ENCODE measurements at places on chromosomes 2 and 18.

DNA sequence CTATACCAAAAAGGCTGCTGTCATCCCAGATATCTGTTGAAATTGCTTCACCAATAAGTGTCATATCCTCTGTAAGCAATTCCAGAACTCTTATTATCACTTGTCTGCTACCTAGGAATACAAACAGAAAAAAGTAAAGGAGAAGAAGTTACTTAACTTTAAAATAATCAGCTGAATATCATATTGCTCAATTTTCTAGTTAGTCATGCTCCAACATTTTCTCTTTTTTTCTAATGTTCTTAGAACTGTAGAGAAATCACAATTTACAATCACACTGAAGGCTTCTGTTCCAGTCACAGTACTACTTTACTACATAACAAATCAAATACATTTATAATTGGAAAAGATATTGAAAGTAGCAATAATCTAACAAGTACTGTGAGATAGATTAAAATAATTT lies 17.4 kb downstream of the RTTN start:
- no peak for DNase-seq

DNA sequence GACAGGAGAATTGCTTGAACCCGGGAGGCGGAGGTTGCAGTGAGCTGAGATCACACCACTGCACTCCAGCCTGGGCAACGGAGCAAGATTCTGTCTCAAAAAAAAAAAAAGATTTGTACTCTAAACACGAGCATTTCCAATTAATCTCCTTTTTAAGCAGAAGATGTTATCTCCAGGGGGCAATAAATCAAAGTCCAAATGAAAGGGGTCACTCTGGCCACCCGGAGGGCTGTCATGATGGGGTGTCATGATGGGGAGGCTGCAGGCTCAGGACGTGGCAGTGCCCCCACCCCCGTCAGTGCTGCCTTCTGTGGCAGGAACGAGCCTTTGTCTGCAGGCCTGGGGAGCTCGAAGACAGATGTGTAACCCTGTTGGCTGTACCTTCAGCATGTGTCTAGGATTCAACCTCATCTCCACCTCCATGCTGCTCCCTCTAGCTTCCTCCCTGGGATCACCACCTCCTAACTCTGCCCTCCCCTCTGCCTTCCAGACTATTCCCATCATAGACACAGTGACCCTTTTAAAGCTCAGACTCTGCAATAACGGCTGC lies 76.9 kb upstream of the YWHAQ start:
- no peak for DNase-seq

DNA sequence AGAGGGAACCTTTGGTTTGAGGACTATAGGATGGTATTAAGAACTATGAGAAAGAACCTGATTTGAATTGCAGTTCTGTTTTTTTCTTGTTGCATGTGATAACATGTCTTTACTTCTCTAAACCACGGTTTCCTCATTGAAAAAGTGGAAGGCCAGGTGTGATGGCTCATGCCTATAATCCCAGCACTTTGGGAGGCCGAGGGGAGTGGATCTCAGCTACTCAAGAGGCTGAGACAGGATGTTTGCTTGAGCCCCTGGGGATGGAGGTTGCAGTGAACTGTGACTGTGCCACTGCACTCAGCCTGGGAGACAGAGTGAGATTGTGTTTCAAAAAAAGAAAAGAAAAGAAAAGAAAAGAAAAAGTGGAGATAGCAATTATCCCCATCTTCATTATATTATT lies 32.3 kb downstream of the SCN9A start:
- no peak for DNase-seq

DNA sequence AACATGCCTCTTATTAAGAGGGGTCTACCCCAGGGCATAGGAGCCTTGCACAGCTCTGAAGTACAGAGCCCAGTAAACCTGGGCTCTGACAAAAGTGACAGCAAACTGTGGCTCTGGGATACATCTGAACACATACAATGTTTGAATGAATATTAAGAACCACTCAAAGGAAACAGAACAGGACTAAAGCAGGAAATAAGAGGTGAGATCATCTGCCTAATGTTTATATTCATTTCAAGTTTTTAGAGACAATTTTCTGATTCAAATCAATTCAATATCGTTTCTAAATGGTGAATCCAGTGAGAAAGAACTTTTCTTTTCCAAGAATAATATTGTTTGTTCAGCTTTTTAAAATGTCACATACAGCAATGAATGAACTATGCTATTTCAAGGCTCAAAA lies 136.7 kb upstream of the CAVIN2 start:
- no peak for DNase-seq

- no peak for DNase-seq
Observed at GRCh38 chr2:173969886-173970285, 4.7 kb upstream of the SP3 start.

DNA sequence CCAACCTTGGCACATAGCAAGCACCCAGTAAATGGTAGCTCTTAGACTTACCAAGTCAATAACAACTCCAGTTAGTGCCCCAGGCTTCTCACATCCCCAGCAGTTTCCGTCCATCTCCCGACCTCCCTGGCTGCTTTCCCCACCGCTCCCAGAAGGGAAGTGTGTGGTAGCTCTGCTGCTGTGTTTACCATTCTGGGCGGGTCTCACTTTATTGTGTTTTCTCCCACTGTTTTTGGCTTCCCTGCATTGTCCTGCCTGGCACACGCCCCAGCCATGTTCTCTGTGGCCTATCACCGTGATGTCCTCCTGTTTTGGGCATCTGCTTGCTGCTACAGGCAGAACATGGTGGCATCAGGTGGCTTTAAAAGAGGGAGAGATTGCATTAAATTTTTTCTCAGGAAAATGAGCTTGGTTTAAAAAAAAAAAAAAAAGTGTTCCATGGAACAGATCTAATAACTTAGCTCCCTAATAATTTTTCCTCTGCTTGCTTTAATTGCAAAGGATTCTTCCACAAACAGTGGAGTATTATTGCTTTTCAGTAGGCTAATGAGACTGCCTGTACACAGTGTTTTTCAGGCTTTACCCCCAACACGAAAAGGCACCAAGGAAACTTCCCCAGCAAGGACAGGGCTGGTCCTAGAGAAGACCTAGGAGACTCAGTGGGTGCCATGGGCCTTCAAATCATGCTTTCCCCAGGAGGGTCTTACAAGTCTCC lies 8.0 kb upstream of the COX7A2L start:
- no peak for DNase-seq

GRCh38 chr2:177289824-177290628 lies 25.5 kb upstream of the NFE2L2 start:
- no peak for DNase-seq

- no peak for DNase-seq
Observed at GRCh38 chr2:58484221-58484620, 243.1 kb upstream of the FANCL start.

GRCh38 chr2:85578243-85579180 lies 1.1 kb downstream of the VAMP8 start:
- no peak for DNase-seq

GRCh38 chr2:44615950-44616518 lies 254.3 kb downstream of the CAMKMT start:
- DNase-seq = no peak

- DNase-seq = no peak
Observed at GRCh38 chr18:6509832-6510231, 95.1 kb upstream of the L3MBTL4 start.

GRCh38 chr18:24677011-24677410 lies 216.6 kb downstream of the HRH4 start:
- DNase-seq = no peak

GRCh38 chr2:152238016-152238415 lies 62.5 kb upstream of the STAM2 start:
- DNase-seq = no peak

DNA sequence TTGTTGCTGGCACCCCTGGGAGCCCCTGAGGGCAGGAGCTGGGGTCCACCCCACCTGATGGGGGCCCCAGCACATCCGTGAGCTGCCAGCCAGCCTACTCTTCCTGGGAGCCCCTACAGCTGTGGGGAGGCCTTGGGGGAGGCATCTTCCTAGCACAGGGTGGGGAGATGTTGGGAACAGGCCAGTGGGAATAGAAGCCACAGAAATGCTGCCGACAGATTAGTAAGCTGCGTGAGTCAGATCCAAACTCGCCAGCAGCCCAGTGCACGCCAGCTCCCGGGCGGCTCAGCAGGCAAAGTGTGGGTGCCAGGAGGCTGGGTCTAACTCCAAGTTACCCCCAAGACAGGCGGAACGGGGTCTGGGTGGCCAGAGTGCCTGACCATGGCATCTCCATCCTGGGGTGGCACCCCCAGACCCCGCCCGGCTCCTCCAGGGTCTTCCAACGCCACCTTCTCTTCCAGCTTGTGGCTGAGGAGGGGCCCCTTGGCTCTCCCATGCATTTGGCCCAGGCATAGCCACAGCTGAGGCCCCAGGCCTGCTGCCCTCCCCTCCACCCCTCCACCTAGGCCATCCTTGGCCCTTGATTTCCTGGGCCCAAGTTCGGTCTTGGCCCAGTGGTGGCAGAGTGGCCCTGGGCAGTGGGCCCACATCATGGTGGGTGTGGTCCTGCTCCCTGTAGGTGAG lies 15.3 kb downstream of the CROCC2 start:
- DNase-seq = no peak

GRCh38 chr2:125643128-125643527 lies 1012.8 kb upstream of the GYPC start:
- no peak for DNase-seq

DNA sequence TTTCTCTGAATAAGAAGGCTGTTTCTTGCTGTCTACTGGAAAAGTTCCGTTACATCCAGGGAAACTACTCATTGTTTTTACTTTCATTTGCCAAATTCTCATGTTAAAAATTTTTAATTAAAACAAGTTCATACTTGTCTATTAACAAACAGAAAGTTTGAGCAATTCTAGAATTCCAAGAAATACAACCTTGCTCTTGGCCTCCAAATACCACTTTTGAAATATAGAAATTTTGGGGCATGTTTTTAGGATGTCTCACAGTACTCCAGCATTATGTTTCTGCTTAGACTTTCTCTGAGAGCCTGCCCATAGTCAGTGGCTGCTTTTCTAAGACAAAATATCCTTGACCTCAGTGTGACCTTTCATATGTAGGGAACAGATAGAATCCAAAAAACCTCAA lies 228.7 kb upstream of the RND3 start:
- no peak for DNase-seq

- no peak for DNase-seq
Observed at GRCh38 chr2:105798595-105798994, 53.9 kb downstream of the NCK2 start.

DNA sequence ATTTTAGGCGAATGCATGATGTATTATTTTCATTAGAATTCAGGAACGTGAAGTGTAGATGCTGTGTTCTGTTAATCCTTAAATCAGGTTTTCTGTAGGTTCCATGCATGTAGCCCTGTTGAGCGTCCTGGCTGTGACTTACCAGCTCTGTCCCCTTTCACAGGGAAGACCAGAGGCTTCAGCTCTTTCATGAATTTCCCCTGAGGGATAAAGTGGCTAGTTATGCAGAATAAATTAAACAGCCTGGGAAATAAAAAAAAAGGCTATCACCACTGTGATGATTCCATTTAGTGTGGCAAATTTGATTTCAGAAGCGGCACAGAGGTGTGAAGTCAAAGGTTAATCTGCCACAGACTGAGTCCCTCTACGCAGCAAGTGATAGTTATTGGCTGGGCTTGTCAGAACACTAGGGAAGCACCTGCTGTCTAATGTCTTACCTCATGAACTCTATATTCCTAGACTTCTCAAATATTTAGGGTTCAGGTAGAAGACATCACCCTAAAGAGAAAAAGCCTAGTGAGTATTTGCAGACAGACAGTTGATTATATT lies 61.6 kb upstream of the LINC00305 start:
- no peak for DNase-seq

DNA sequence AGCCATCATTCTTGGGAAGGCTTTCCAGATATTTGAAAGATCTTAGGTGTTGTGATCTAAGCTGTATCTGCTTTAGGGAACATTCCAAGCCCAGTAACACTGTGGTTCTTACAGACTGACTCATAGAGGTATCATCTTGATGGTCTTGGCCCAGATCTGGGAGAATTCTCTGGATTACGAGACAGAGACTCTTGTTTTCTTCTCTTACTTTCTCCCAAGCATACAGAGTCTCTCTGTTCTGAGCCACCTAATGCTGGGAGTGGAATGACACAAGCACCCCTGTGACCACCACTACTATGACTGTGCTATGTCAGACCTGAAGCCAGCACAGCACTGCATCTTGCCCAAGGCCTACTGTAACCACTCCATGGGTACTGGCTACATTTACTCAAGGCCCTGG lies 81.0 kb upstream of the EPAS1 start:
- DNase-seq = no peak

GRCh38 chr18:36805105-36805504 lies 23.7 kb downstream of the TPGS2 start:
- no peak for DNase-seq

- peak; percentile 11 for DNase-seq
Observed at GRCh38 chr2:32865399-32866068, 81.2 kb upstream of the LTBP1 start.

DNA sequence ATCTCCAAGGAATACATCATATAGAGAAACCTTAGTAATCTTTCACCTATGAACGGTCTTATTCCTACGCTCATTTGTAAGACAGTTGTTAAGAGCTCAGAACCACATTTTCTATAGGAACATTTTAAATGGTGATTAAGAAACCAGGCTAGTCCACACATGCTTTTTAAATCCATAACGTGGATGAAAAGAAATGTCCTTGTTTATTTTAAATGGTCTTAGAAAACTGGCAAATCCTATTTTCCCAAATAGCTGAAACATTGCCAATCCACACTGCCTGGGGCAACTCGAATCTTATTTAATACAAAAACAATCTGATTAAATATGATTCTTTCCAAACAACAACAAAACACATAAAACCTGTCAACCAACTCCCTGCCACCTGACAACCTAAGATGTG lies 23.7 kb downstream of the METTL8 start:
- DNase-seq = no peak

GRCh38 chr2:44799754-44800153 lies 141.7 kb upstream of the SIX3 start:
- no peak for DNase-seq

- no peak for DNase-seq
Observed at GRCh38 chr2:30293303-30293921, 62.1 kb downstream of the LBH start.

GRCh38 chr18:28960146-28960545 lies 783.2 kb upstream of the CDH2 start:
- no peak for DNase-seq

- DNase-seq = no peak
Observed at GRCh38 chr2:238926761-238927611, 79.1 kb downstream of the TWIST2 start.

- no peak for DNase-seq
Observed at GRCh38 chr2:20499387-20499786, 52.5 kb downstream of the RHOB start.

- DNase-seq = no peak
Observed at GRCh38 chr2:142769761-142770160, 107.7 kb upstream of the KYNU start.

GRCh38 chr18:49878567-49879270 lies 65.4 kb upstream of the ACAA2 start:
- no peak for DNase-seq

Measured in stimulated activated CD8-positive, alpha-beta memory T cell treated with anti-CD3 and anti-CD28 coated beads, Interleukin-7, amount 100 ng/mL, for 48 hours (primary cell).